ENCODE measurements at places on chromosomes 5 and 9.

GRCh38 chr5:95445995-95446394, 54.8 kb downstream of the FAM81B start:
- DNase-seq, result peak; percentile 22

- DNase-seq, result no peak
Measured at GRCh38 chr5:43573058-43573457, 16.2 kb upstream of the PAIP1 start.

GRCh38 chr5:141685591-141685990, 3.6 kb upstream of the ARAP3 start:
- no peak for DNase-seq

DNA sequence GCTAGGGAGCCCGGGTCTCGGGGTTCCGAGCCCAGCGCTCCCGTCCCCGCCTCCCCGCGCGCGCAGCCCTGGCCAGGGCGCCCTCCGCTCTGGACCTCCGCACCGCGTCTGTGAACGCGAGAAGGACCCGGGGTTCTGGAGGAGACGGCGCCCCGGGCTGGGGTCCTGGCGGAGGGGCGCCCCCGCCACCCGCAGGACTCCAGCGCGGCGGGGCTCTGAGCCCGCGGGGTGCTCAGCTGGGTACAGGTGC, 431 bp downstream of the TMOD1 start:
- DNase-seq, result no peak

DNA sequence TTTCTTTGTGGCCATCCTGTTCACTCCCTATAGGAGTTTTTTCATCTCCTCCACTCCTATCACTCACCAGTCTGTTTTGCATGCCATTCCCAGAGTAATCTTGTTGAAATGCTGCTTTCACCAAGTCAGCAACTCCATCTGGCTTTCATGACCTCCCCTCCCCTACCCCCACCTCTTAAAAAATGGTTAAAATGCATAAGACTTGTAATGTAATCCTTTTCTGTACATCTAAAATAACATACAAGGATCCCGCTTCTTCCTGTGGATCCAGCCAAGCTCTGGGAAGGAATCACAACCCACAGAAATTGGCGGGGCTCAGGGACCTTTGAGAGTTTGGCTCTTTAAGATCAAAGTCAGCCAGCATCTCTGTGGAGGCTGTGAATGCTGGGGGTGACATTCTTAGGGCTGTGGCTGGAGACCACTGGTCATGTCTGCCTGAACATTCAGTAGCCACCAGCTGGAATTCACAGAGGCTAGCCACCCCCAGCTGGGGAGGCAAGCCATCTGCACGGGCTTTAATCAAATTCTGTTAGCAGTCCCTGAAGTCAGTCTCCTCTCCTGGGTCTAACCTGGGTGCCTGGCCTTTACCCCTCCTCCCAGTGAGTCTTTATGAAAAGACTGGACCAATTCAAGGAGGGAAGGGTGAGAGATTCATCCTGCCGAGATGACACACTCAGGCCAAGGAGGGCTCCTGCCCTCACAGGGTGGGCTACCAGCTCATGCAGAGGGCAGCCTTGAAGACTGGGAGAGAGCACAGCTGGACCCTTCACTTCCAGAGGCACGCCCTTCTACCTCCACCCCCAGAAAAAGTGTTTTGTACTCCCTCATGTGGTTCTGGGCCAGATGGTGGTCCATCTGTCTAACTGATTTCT, 132.9 kb downstream of the LIFR start:
- no peak for DNase-seq

GRCh38 chr9:92247296-92247695, 46.2 kb downstream of the IARS1 start:
- DNase-seq, result no peak

GRCh38 chr5:139180850-139181249, 17.3 kb downstream of the SIL1 start:
- no peak for DNase-seq

GRCh38 chr9:106648799-106649198, 214.2 kb upstream of the ZNF462 start:
- DNase-seq, result peak; percentile 1

- DNase-seq, result no peak
Measured at GRCh38 chr5:114977979-114978573, 191.6 kb downstream of the TRIM36 start.

DNA sequence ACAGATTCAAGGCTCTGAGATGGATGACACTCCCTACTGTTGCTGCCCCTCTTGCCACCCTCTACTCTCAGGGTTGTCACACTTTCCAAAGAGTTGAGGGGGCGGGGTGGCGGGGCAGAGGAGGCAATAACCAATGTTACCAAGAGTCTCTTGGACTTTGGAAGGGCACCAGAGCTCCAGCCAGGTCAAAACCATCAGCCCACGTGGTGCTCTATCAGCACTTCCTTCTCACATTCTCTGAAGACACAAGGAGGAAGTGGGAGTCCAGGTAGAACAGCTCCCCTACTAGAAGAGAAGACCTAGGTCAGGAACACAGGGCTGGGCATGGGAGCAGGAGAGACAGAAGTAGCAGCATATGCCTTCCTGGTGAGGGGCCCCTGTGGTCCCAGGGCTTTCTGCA, 33.0 kb upstream of the PIK3R1 start:
- no peak for DNase-seq

- no peak for DNase-seq
Measured at GRCh38 chr5:98989727-98990126, 60.9 kb upstream of the CHD1 start.

- DNase-seq, result no peak
Measured at GRCh38 chr5:150559088-150559487, 51.2 kb downstream of the NDST1 start.

DNA sequence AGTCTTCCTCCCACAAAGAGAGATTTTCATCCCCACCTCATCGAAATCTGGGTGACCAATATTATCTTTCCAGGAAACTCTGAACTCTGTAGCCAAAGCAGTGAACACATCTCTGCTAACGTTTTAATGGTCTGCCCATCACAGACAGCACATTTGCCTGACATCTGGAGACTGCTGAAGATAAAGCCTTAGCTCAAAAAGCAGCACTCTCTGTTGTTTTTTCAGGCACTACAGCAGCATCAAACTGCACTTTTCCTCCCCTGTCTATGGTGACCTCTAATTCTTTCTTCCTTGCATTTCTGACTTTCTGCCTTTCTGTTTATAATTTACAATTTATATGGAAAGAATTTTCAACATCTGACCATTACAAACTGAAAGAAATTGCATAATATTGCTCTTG, 66.8 kb downstream of the RAB3C start:
- DNase-seq, result no peak

GRCh38 chr9:82449986-82450385, 461.4 kb downstream of the SPATA31D1 start:
- no peak for DNase-seq

- DNase-seq, result no peak
Measured at GRCh38 chr5:150038547-150038946, 38.0 kb downstream of the HMGXB3 start.

- peak; percentile 89 for DNase-seq
Measured at GRCh38 chr9:128920381-128921058, at the start of gene PHYHD1. Gene PHYHD1 (plus strand): TSS chr9:128920982. CDS start chr9:128922324, 1,342 bp downstream.

DNA sequence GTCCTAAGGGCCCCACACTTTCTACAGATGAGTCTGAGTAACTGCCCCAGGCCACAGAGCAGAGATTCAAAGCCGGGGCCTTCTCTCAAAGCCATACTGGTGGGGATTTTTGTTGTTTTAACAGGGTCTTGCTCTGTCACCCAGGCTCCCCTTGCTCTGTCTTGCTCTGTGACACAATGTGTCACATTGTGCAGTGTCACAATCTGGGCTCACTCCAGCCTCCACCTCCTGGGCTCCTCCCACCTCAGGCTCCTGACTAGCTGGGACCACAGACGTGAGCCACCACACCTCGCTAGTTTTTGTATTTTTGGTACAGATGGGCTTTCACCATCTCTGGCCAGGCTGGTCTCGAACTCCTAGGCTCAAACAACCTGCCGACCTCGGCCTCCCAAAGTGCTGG, 8.6 kb downstream of the AGPAT2 start:
- DNase-seq, result no peak

DNA sequence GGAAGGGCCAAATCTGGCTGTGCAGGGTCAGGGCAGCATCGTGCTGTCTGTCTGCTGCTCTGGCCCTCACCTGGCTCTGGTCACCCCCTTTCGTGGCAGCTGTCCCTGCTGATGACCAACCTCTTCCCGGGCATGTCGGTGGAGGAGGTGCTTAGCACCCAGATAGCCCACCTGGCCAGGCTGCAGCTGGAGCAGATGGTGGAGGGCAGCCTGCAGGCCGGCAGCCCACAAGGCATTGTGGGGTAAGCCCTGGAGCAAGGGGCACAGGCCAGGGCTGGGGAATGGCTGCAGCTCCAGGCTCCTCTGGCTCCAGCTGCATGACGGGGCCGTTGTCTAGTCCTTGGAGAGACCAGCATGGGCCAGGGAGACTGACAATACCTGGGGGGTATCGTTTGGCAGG, 8.2 kb downstream of the TOR2A start:
- DNase-seq, result no peak

DNA sequence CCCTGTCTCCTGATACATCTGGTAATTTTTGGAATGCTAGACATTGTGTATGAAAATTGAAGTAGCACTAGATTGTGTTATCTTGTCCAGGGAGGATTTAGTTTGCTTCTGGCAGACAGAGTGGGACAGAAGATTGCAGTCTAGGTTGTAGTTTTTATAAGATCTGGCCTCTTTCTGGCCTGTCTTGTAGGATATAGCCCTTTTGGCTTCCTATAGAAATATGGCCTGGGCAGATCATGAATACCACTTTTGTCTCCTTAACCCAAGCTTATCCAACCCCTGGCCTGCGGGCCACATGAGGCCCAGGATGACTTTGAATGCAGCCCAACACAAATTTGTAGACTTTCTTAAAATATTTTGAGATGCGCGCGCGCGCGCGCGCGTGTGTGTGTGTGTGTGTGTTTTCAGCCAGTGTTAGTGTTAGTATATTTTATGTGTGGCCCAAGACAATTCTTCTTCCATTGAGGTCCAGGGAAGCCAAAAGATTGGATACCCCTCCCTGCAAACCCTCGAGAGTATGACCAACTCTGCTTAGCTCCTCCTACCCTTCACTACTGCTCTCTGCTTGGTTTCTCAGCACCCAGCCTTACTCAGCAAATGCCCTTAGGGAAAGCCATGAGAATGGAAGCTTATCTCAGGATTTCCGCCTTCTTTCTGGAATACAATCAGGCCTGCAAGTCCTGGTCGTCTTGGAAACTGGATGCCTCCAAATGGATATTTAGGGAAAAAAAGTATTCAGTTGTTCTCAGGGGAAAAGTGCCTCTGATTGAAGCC, 26.5 kb downstream of the ANKRD33B start:
- peak; percentile 82 for DNase-seq

GRCh38 chr5:71932655-71933338, 174.5 kb upstream of the MAP1B start:
- peak; percentile 89 for DNase-seq

- DNase-seq, result no peak
Measured at GRCh38 chr5:1299511-1299850, 4.6 kb upstream of the TERT start.

- peak; percentile 99 for DNase-seq
Measured at GRCh38 chr5:151745071-151745705, 13.2 kb downstream of the ATOX1 start.

DNA sequence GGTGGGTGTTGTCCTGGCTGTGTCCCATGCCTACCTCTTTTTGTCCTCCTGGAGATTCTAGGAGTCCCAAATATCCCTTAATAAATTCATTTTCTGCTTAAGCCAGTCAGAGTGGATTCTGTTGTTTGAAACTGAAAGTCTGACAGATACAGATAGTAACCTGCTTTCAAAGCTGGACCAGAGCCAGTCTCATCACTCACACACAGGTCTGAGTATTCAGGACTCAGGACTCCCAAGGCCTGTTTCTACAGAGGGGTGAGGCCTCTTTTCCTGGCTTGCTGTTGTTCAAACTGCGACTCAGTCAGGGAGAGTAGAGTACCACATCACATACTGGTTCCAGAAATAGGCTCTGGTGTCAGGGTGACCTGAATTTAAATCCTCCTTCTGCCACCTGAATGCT, 190.1 kb downstream of the PAX5 start:
- DNase-seq, result no peak

DNA sequence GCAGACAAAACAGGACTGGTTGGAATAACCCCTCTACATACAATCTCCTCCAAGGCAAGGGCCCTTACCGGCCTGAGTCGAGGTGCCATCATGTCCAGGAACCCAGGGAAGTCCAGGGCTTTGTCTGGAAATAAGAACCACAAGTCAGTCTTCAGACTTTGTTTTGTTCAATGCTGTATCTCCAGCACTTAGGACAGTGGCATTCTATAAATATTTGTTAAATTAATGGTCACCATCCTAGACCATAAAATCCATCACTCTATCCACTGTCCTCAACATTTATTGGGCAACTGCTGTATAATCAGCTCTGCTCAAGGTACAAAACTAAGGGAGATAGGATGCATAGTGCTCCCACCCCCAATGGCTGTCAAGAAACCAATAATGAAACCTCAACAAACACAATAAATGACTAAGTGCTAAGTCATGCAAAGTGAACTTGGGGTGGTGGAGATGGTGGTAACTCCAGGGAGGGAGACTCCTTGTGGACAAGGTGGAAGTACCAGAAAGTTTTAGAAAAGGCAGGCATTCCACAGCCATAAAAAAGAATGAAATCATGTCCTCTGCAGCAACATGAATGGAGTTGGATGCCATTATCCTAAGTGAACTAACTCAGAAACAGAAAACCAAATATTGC, 5.0 kb downstream of the RELL2 start:
- peak; percentile 90 for DNase-seq

- no peak for DNase-seq
Measured at GRCh38 chr9:136516191-136516654, 29.6 kb downstream of the NOTCH1 start.

- DNase-seq, result peak; percentile 66
Measured at GRCh38 chr9:82488313-82489200, 500.0 kb downstream of the SPATA31D1 start.

- DNase-seq, result no peak
Measured at GRCh38 chr5:57572461-57572860, 89.8 kb upstream of the ACTBL2 start.

DNA sequence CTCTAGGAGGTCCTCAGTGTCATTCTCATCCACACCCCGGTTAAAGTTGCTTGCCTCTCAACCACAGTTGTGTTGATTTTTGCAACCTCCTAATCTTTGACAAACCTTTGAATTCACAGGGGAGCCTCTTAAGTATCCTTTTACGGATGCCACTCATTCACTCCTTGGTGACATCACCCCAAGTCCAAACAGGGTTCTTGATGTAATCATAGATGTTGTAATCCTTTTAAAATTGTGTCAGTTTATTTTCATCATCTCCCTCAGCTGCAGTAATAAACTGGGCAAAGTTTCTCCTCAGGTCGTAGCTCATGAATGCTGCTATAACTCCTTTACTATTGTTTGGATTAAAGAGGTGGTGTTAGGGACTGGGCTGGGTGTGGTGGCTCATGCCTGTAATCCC, 637.2 kb upstream of the NUDT12 start:
- DNase-seq, result no peak

DNA sequence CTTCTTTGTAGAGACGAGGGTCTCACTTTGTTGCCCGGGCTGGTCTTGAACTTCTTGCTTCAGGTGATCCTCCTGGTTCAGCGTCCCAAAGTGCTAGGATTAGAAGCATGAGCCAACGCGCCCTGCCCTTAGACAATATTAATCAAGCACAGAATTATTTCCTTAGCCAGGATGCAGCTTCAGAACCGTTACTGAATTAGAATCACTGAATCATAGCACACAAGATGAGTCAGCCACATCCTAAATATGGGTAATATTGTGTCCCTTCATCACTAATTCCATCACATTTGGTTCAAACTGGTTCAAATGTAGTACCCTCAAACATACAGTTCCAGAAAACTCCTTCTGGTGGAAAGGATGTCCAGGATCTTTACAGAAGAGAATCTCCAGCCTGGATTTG, 82.7 kb downstream of the BNC2 start:
- peak; percentile 13 for DNase-seq
